ENCODE measurements at places on chromosomes 12 and 14.
A peak's percentile ranks its signal among the peaks of the same experiment; 100 is the strongest.

- no peak for DNase-seq
Observed at GRCh38 chr12:22037947-22038346, 8.1 kb upstream of the CMAS start.

DNA sequence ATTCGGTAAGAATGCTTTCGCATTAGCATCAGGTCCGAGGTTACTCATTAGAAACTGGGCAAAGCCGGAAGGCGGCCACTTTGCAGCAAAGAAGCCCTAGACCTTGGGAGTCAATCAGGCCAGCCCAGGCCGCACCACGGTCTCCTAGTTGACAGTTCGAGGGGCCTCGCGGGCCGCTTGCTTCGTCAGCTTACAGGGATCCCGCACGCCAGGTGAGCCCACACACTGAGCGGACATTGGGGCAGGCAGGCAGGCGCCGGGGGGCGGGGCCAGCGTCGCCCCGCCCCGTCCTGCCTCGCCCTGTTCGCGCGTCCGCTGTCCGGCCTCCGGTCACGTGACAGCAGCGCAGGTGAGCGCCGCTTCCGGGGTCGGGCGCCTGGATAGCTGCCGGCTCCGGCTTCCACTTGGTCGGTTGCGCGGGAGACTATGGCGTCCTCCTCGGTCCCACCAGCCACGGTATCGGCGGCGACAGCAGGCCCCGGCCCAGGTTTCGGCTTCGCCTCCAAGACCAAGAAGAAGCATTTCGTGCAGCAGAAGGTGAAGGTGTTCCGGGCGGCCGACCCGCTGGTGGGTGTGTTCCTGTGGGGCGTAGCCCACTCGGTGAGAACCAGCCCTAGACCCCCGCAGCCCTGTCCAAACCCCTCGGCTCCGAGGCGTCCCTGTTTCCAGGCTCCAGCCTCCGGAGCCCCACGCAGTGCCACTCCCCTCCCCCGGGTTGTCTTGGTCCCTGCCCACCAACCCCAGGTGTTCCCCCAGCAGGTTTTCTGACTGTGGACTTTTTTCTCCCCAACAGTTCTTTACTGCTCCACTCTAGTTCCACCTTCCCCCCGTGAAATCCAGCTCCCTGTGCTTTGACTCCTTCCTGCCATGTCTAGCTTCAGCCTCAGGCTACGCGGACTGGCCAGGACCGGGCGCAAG is at the start of gene PIP4K2C:
Gene PIP4K2C, plus strand, starts transcription at position 329 of the 918 bp plus-strand sequence. Its CDS starts 98 bp downstream, at position 427.
- DNase-seq, result peak; percentile 72

DNA sequence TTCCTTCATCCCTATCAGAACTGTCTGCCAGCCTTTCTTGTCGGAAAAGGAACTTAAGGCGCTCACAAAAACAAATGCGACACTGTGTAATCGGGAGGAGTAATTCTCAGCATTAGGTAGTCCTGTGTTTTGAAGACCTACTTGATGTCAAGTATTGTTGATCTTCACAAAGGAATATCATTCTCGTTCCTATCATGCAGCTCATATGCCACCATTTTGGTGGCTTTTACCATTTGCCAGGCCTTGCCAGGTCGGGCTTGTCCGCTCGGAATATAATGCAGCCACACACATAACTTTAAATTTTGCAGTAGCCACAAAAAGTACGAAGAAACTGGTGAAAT is 903 bp upstream of the PPP4R3A start:
- no peak for DNase-seq

- no peak for DNase-seq
Observed at GRCh38 chr12:39807043-39807442, 187.4 kb upstream of the ABCD2 start.

GRCh38 chr14:52312931-52313355 is 1.2 kb upstream of the PTGER2 start:
- DNase-seq, result no peak

DNA sequence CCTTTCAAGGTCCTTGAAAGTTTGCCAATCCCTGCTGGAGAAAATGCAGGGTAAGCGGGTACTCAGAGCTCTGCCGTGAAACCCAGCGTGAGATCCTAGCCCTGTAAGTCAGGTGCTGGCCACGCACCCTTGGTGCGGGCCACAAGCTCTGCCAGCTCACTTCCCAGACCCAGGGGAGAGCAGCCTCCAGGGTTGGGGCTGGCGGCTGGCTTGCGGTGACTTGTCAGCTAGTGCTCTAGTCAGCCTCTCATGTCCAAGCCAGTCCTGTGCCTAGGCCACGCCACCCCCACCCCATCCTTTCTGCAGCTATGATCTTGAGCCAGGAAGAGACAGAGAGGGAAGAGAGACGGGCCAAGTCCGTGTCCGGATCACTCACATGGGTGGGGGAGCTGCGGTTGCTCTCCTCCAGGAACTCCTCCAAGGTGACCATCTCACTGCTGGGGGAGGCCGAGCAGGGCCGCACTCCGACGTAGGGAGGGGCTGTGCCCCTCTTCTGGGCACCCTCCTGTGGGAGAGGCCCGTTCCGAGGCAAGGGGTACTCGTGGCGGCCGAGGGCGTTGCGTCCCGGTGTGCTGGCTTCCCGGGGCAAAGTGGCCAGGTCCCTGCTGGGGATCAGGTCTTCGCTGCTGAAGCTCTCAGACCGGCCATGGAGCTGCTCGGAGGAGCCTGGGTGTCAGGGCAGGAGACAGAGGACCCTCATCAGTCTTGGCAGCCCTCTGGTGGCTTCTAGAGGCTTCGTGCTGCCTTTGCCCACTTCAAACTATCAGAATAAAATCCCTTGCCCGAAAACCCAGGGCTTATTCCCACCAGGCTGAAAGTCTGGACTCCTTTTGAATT is 33.3 kb upstream of the GPR68 start:
- no peak for DNase-seq

DNA sequence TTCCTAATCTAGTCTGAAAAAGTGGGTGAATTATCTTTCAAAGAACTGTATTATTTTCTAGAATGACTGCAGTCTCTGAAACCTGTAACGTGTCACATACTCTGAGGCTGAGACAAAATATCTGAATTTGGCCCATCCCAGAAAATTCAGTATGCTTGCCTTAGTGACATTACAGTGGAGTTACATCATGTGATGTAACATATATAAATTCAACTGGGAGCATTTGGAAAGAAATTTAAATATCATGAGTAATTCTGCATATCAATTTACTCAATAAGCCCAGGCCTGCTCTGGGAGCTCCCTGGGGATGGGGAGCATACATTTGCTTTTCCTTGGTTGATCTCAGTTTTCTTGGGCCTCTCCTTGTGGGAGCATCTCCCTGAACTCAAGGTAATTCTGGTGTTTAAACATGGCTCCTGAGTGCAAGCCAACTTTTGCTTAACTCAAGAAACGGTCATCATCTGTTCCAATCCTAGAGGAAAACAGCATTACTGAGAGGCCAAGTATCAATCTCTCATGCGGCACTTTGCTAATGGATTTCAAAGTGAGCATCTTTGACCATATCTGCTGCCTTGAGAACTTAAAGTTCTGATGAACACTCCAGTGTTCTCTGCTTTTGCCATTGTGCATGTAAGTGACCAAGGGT is 54.4 kb downstream of the AKAP6 start:
- DNase-seq, result no peak

DNA sequence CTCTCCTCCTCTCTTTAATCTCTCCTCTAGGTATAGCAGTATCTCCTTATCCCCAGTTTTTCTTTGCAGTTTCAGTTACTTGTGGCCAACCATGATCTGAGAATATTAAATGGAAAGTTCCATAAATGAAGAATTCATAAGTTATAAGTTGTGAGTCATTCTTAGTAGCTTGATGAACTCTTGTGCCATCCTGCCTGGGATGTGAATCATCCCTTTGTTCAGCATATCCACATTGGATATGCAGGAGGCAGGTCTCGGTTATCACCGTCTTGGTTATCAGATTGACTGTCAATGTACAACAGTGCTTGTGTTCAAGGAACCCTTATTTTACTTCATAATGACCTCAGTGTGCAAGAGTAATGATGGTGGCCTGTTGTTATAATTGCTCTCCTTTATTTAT is 134.0 kb downstream of the TMEM117 start:
- DNase-seq, result no peak

GRCh38 chr14:28196878-28197277 is 569.7 kb upstream of the FOXG1 start:
- DNase-seq, result no peak

DNA sequence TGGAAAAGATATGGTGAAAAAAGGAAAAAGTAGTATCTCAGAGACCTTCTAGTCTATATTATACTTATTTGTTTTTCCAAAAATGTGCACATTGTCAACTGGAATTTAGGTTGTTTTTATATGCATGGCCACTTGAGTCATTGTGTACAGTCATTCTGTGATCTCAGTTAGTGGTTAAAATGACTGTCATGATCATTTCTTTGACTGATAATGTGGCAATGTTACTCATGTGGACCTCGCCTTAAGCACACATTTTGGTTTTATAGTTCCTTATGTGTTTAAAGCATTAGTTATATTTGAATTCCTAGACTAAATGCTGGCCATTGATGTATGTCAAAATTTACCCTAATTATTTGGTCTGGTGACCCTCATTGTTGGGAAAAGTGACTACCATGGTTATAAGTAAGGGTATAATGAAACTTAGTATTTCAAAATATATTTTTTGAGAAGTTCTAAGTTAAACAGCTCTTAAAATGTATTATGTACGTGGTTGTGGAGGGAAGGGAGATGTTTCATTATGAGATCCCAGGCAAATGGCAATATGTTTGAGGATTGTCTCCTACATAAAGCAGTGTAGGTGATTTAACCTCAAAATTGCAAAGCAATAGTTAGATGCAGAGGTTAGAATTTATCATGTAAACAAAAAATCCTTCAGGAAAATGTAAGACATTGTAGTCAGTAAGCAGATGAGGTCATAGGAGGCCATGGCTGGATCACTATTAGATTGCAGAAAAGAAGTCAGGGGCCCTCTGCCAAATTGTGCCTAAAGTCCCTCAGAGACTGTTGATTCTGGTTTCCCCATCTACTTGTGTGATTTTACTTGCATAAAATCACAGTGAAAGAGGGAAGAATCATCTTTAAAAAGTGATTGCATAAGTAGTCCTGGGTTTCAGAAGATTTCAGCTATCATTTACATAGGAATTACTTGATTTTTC is 17.5 kb downstream of the PNMA1 start:
- no peak for DNase-seq

DNA sequence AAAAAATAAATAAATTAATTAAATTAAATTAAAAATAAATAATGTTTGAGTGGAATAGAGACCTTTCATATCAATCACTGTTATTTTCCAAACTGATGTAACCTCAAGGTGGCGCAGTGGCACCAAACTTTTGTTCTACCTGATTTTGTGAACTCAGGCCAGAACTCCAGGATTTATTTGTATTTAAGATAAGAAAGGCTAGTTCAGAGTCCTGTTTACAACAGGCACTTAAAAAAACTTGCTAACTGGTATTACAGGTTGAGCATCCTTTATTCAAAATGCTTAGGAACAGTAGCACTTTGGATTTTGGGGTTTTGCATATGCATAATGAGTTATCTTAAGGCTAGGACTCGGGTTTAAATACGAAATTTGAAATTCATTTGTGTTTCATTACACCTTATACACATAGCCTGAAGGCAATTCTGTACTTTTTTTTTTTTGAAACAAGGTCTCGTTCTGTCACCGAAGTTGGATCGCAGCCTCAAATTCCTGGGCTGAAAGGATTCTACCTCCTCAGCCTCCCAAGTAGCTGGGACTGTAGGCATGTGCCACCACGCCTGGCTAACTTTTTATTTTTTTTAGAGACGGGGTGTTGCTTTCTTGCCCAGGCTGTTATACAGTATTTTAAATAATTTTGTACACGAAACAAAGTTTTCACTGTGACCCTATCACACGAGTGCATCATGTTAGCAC is 32.4 kb downstream of the YY1 start:
- DNase-seq, result no peak

- DNase-seq, result no peak
Observed at GRCh38 chr14:95395098-95395737, 75.5 kb upstream of the CLMN start.

GRCh38 chr12:69739287-69740191 is 879 bp downstream of the RAB3IP start:
- peak; percentile 50 for DNase-seq

GRCh38 chr12:56590237-56590830 is 39.8 kb downstream of the BAZ2A start:
- DNase-seq, result no peak

DNA sequence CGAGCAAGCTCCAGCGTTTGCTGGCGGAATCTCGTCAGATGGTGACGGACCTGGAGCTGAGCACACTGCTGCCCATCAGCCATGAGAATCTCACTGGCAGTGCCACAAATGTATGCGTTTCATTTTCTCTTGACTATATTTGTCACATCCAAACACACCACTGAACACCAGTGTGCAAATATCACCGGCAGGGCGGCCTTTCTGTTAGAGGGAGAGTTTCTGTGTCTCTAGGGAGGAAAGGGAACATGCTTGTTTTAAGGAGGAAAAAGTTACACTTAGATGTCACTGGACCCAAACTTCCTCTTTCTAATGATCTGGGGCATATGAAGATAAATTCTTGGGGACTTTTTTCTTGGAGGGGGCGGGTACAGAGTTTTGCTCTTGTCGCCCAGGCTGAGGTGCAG is 21.9 kb upstream of the HIP1R start:
- no peak for DNase-seq

DNA sequence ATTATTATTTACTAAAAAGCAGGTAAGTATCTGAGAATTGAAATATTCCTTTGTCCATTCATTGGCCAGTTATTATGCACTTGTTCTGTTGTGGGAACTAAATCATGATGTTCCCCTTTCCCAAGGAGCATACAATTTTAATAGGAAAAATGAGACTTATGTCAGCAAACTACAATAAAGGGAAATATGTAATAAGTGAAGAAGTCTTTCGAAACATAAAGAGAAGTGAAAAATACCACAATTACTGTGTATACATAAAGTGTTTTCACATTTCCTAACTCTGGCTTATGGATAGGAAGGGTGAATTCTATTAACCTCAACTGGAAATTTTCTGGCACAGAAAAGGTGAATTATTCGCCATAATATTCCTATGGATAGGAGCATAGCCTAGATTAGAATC is 78.4 kb upstream of the DNM1L start:
- no peak for DNase-seq

GRCh38 chr12:97805146-97805545 is 342.5 kb downstream of the RMST start:
- DNase-seq, result peak; percentile 12

- no peak for DNase-seq
Observed at GRCh38 chr14:76904100-76904739, 78.0 kb downstream of the LRRC74A start.

GRCh38 chr14:49957089-49957852 is 64.4 kb downstream of the ARF6 start:
- DNase-seq, result no peak

- DNase-seq, result peak; percentile 27
Observed at GRCh38 chr14:61388173-61388975, 67.0 kb downstream of the PRKCH start.

DNA sequence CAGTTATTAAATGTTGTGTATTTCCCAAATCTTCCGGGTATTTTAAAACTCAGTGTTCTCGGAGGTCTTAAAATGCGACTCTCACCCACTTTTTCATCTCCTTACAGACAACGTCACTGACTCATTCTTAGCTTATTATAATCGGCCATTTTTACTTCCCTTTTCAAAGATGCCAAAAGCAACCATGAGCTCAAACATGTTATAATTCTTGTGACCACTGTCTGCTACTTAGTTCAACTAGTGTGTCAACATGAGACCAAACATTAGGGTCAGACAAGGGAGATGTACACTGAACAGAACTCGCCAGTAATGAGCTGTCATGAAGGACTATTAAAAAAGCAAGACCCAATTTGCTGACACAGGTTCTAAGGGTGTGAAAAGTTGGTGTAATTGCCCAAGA is 4.2 kb upstream of the GRIP1 start:
- no peak for DNase-seq

All from putamen (tissue), 1 donor.